ENCODE measurements at places on chromosomes 6 and 20. TPM values are rescaled to one million over a fixed set of nuclear protein-coding genes. Genes with fewer than 3 reads are reported as not detected.

DNA sequence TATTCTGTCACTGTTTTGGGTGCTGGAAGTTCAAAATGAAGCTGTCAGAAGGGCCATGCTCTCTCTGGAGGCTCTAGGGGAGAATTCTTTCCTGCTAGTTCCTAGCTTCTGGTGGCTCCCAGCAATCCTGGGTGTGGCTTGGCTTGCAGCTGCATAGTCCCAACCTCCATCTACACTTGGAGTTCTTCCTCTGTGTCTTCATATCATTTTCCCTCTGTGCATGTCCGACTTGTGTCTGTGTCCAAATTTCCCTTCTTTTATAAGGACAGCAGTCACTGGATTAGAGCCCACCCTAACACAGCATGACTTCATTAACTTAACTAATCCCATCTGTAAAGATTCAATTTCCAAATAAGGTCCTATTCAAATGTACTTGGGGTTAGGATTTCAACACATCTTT lies 23.3 kb upstream of the ENPP1 start:
- no peak for DNase-seq
- no peaks in the 10 kb centered on the region for H3K4me1 ChIP-seq
- H3K36me3 ChIP-seq: no peaks in the 10 kb centered on the region
- no peak overlapping the region for H3K27ac ChIP-seq
- H3K27me3 ChIP-seq: no peaks in the 10 kb centered on the region

DNA sequence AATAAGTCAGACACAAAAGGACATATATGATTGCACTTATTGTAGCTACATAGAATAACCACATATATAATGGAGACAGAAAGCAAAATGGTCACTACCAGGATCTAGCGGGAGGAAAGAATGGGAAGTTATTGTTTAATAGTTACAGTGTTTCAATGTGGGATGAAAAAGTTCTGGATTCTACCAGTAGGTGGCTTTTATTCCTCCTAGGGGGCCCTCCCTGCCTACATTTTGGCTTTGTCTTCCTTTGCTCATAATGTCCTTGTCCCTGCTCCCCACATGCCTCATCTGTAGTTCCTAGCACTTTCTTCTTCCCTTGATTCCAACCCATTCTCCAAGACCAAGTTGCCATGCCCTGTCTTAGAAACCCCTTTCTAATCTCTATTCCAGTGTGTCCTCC lies 16.3 kb downstream of the ZNF133 start:
- H3K4me3 ChIP-seq: no peak overlapping the region
- DNase-seq: no peak
- no peaks in the 10 kb centered on the region for H3K27me3 ChIP-seq
- H3K4me1 ChIP-seq: peaks cover 5% of the 10 kb centered on the region
- H3K27ac ChIP-seq: no peak overlapping the region

DNA sequence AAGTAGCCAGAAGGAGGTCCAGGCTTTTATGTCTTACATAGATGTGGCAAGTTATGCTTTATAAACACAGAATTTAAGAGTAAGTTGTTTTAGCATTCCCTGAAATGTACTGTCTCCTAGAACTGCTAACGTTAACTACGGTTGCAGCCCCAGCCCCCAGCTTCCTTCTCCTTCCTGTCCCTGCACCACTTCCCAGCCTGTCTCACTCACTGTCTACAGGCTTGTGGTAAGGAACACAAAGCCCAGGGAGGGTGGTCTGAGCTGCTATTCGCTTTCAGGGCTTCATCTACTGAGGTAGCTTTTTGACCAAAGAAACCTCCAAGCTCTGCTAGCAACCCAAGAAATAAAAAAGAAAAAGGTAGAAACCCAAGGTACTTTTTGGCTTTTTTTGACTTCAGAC lies 35.9 kb downstream of the PCSK2 start:
- no peaks in the 10 kb centered on the region for H3K4me1 ChIP-seq
- no peaks in the 10 kb centered on the region for H3K36me3 ChIP-seq
- DNase-seq: no peak
- no peak overlapping the region for H3K27ac ChIP-seq

GRCh38 chr6:69398729-69399128 lies 398.1 kb downstream of the LMBRD1 start:
- H3K27me3 ChIP-seq: no peaks in the 10 kb centered on the region
- DNase-seq: no peak
- no peak overlapping the region for H3K27ac ChIP-seq
- H3K36me3 ChIP-seq: no peaks in the 10 kb centered on the region

DNA sequence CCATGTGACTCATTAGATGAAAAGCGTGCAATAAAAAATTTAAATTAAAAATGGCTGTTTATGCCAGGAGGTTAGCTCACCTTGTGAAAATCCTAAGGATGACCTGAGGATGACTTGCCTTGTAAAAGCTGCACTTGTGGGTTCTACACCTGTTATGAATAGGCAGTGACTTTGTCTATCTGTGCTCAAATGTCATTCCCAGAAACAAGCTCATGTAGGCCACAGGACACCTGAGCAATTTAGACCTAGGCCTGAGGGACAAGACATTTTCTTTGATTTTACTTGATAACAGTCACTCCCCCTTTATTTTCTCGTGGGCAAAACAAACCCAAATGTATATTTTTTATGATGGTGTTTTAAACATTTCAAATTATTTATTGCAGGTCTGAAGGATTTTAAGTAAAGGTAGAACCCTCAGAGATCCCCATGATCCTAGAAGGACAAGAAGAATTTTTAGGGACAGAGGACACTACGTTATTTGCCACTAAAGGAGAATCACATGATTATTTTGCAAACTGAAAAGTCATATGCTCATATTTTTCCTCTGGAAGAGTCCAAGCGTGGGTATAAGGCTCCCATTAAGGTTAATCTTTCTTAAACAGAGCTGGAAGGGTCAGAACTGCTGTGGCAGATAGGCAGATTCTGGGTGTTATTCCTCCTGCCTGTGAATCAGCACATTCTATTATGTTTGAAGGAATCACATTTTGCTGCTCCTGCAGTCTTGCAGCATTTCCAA lies 277.5 kb upstream of the MAN1A1 start:
- no peaks in the 10 kb centered on the region for H3K36me3 ChIP-seq
- no peaks in the 10 kb centered on the region for H3K27me3 ChIP-seq
- H3K4me1 ChIP-seq: no peaks in the 10 kb centered on the region
- DNase-seq: no peak

DNA sequence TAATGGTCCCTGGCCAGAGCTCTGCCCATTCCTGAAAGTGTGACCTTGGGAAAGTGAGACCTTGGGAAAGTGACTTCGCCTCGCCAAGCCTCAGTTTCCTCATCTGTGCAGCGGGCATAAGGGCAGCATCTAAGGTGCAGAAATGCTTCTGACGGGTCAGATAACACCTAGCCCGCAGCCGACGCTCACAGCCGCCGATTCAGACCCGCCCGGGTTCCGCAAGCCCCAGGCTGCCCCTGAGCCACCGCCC lies 486 bp downstream of the FKBP1A start:
- peak overlapping the region; percentile 54 for H3K27ac ChIP-seq
- H3K4me1 ChIP-seq: peaks cover 50% of the 10 kb centered on the region
- peak; percentile 63 for DNase-seq
- H3K4me3 ChIP-seq: peak overlapping the region; percentile 95
- H3K36me3 ChIP-seq: no peaks in the 10 kb centered on the region

GRCh38 chr6:164045082-164045481 lies 630.6 kb downstream of the QKI start:
- H3K4me3 ChIP-seq: no peak overlapping the region
- H3K4me1 ChIP-seq: no peaks in the 10 kb centered on the region
- no peaks in the 10 kb centered on the region for H3K27me3 ChIP-seq
- no peaks in the 10 kb centered on the region for H3K36me3 ChIP-seq
- H3K27ac ChIP-seq: no peak overlapping the region

DNA sequence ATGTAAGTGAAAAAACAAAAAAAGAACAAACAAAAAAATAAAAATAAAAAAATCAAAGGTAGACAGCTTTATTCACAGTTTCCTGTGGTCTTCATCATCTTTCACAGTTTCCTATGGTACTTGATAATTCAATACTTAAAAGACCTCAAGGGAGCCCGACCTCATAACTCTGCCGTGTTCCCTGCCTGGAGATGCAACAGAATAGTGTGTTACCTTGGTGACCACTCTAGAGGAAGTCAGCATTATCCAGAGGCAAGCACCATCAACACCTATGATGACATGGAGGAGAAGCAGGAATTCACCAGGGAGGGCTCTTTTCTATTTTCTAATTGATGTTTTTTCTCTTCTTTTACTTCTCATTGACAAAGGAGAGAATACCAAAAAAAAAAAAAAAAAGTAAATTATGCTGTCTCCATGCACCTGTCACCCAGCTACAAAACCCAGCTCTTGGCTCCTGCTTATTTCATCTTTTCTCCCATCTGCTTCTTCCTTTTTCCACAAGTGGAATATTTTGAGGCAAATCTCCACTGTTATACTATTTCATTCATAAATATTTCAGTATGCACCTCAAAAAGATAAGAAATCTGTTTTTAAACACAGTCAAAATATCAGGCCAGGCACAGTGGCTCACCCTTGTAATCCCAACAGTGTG lies 95.8 kb upstream of the STXBP5 start:
- no peaks in the 10 kb centered on the region for H3K36me3 ChIP-seq
- H3K4me3 ChIP-seq: no peak overlapping the region
- H3K27me3 ChIP-seq: no peaks in the 10 kb centered on the region
- no peak for DNase-seq
- H3K4me1 ChIP-seq: no peaks in the 10 kb centered on the region

DNA sequence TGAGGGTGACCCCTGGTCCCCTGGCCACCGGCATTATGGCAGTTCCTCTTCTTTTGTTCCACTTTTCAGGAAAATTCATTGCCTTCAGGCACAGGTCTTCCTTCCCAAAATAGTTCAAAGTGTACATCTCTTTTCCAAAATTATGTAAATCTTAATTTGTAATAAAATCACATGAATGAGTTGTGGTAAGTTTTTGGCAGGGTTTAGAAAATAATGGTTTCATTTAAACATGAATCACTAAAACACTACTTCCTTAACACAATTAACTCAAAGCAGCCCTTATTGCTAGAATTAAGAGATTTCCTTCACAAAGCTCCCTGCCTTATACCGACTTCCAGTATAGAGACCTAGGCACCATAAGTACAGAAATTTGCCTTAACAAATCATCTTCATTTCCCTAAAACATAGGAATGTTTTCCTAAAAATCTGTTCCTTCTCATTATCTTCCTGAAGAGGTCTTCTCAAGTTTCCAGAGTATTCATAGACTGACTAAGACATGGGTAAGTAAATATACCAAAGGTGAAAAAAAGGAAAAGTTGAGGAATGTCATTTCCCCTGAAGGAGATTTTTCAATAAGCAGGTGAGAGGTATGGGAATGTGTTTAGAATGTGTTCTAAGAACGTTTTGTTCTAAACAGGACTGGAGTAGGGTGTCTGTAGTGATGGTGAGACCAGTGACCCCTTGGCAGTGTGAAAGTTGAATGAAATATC lies 148.2 kb upstream of the CITED2 start:
- H3K27me3 ChIP-seq: no peaks in the 10 kb centered on the region
- H3K27ac ChIP-seq: no peak overlapping the region
- no peaks in the 10 kb centered on the region for H3K4me1 ChIP-seq
- DNase-seq: no peak
- H3K36me3 ChIP-seq: no peaks in the 10 kb centered on the region
- H3K4me3 ChIP-seq: no peak overlapping the region

- H3K4me3 ChIP-seq: no peak overlapping the region
- H3K4me1 ChIP-seq: no peaks in the 10 kb centered on the region
- no peaks in the 10 kb centered on the region for H3K27me3 ChIP-seq
- DNase-seq: no peak
Observed at GRCh38 chr6:169902070-169902469, 150.6 kb downstream of the ERMARD start.

Gene CHMP4B
- 45.5 TPM for total RNA-seq

Gene FOXF2
- total RNA-seq: not detected

Gene CRYBG1
- 37.2 TPM for total RNA-seq
